ENCODE measurements at places on chromosomes 1 and 21.

DNA sequence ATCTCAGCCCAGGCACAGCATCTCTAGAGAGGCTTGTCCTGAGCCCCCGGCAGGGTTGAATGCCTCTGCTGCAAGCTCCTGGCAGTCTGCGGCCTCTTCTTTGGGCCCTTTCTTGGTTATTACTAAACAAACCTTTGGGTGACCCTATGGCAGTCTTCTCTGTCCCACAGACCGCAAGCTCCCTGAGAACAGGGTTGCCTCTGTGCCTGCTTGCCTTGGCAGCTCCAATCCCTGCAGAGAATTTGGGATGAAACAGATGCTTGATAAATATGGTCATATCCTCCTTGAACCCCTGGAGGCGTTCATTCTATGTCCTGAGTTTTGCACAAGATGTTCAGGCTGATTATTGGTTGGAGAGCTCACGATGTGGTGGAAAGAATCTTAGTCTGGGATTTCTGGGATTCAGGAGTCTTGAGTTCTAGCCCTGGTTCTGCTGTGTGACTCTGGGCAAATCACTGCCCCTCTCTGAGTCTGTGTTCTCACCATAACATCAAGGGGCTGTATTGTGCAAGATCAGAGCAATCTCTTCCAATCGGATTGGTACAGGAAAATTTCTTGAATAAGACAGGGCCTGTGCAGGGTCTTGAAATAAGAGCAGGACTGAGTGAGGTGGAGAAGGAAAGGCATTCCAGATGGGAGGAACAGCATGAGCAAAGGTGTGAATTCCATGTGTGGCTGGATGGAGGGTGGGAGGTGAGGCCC, 49.6 kb downstream of the EDN2 start:
- no peak for DNase-seq

GRCh38 chr1:207817166-207817565, 65.3 kb downstream of the CD46 start:
- DNase-seq = no peak

- no peak for DNase-seq
Observed at GRCh38 chr1:85366391-85367170, 90.1 kb upstream of the BCL10 start.

GRCh38 chr1:43052786-43053439, 94.2 kb upstream of the SLC2A1 start:
- DNase-seq = no peak

- DNase-seq = peak; percentile 30
Observed at GRCh38 chr1:27402349-27402754, 9.9 kb downstream of the GPR3 start.

Data from NCI-H69 (cell line).